ENCODE measurements at places on chromosomes 7 and 10.
A peak's percentile ranks its signal among the peaks of the same experiment; 100 is the strongest.

- no peak for DNase-seq
Measured at GRCh38 chr7:116340201-116340847, 130.0 kb downstream of the TES start.

GRCh38 chr7:140478246-140479061, 851 bp downstream of the MKRN1 start:
- DNase-seq, result peak; percentile 65

GRCh38 chr7:121313793-121314676, 14.8 kb upstream of the WNT16 start:
- DNase-seq, result no peak

DNA sequence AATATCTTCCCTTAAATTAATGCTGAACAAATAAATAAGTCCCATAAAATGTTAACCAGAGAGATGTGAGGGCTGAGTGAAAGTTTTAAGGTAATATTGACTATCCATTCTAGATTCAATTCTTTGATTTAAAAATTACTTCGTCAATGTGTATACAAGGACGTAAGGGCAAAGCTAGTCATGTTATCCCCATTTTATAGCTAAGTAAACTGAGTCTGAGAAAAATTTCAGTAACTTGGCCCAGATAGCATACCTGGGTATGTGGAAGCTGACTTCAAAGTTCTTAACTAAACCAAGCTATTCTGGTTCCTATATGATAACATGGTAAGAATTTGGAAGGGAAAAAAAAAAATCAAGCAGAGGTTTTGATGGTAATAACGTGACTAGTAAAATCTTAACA, 72.4 kb downstream of the CADPS2 start:
- no peak for DNase-seq

DNA sequence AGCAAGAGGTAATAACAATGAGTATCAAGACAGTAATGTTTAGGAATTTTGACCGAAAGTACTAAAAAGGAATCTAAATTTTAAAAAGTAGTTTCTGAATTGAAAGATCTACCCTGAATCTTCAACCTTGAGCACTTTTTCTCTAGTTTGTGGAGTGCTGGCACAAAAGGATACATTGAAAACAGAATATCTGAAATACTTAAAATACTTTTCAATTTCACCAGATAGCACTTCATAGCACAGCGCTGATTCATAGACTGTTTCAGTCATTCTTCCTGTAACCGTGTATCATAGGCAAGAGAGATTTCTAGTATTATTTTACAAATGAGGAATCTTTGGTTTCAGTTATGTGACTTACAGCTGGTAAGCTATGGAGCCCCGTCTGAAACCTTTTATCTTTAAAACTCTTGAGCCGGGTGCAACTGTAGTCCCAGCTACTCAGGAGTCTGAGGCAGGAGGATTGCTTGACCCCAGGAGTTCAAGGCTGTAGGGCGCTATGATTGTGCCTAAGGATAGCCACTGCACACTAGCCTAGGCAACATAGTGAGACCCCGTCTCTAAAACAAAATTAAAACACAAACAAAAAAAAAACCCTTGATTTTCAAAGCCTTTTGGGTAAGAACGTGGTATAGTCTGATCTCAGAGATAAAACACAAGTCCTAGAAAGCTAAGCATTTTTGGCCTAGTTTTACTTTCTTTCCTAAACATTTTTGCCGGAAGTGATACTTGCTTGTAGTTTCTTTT, 35.1 kb downstream of the FHIP2A start:
- DNase-seq, result peak; percentile 20

- DNase-seq, result no peak
Measured at GRCh38 chr7:101470668-101471487, 108.2 kb downstream of the COL26A1 start.

- no peak for DNase-seq
Measured at GRCh38 chr7:36191292-36191920, 38.4 kb downstream of the EEPD1 start.

GRCh38 chr10:71234970-71235685, 22.8 kb downstream of the UNC5B start:
- DNase-seq, result no peak

DNA sequence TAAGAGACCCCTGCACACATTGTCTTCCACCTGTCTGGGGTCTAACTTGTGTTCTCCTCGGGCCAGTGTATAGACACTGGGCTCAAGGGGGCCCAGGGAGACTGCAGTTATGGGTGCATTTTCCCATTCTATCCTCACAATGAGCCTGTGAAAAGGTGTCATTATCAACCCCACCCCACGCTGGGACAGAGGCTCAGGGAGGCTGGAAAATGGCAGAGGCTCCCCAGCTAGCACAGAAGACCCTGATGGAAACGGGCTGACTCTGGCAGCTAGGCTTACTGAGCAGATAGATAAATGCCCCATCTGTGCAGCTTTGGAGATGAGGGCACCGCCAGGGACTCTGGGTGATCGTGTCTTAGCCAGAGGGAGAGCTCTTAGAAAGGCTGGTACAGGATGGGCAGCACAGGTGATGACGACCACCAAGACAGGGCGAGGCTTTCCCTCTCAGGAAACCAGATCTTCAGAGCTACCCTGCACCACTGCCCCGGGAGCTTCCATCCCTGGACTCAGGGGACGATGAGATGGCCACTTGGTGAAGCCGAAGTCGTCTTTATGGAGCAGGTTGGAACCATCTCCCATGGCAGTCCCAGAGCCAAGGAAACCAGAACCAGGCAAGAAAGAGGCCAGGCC, 58.2 kb upstream of the CHST15 start:
- no peak for DNase-seq

GRCh38 chr7:110388457-110388856, 702.5 kb upstream of the LRRN3 start:
- DNase-seq, result no peak

DNA sequence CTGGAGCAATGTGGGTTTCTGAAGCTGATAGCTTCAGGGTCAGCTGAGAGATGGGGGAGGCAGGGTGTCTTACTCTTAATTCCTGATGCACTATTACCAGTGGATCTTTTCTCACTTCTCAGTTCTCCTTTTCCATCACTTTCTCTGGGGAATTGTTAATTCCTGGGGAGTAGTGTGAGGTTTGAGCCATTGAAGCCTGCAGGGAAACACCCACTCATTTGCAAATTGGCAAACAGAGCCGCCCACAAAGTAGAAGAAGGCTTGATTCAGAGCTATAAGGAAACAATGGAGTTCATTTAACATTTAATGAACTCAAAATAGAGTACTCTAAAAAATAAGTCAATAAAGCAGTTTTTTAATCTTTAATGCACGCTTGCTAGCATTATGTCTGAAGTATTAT, 4.3 kb upstream of the TECTB start:
- no peak for DNase-seq

All from activated T-cell treated with anti-CD3 and anti-CD28 coated beads, Interleukin-2, amount 50 U/mL, for 48 hours (primary cell).